ENCODE measurements at places on chromosomes 3 and 15. TPM values are rescaled to one million over a fixed set of nuclear protein-coding genes. Genes with fewer than 3 reads are reported as not detected.
A peak's percentile ranks its signal among the peaks of the same experiment; 100 is the strongest.

DNA sequence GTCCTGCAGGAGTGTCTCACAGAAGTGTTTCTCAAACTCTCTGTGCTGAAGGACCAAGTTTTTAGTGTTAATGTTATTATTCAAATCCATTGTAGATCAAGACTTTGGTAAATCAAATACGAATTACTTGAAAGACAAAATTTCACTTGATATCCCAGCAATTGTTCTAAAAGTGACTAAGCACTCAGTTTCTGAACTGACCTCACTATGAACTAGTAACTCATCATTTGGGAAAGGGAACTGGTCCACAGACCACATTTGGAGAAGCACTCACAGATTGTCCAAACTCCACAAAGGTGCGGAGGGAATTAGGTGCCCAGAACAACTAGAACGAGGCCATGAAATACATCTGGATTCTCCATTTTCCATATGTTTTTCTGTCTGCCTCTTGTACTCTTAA is 25.6 kb downstream of the FAM43A start:
- DNase-seq = no peak

DNA sequence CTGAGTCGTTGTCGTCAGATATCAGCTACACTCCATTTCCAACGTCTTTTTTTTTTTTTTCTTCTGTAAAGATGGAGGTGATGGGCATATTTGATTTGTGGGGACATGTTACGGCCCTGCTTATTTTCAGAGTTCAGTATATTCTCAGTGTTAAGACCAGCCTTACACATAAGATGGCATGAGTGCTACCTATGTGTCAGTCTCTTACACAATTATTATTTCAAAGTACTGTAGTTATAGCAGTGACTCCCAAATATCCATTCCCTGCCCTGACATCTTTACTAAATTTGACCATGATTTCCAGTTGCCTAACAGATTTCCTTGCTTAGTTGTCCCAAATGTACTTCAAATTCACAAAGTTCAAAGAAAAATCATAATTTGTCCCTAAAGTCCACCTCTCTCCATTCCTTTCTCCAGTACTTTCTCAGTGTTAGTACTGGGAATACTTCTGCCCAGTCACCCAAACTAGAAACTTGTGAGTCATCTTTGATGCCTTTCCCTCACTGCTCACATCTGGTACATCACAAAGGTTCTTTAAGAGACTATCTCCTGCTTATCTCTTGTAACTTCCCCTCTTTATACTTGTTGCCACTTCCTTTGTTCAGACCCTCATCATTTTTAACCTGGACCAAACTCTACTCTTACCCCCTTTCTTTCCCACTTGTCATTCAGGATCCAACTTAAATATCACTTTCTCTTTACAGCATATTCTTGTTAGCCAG is 67.0 kb downstream of the ZNF609 start:
- DNase-seq = peak; percentile 76

Gene SMCO1
- total RNA-seq = not detected

GRCh38 chr3:11803977-11804892 is 42.5 kb downstream of the TAMM41 start:
- peak; percentile 58 for DNase-seq

GRCh38 chr3:23999012-23999641 is 54.0 kb downstream of the NR1D2 start:
- DNase-seq = peak; percentile 62
